ENCODE measurements at places on chromosomes 4 and X.

DNA sequence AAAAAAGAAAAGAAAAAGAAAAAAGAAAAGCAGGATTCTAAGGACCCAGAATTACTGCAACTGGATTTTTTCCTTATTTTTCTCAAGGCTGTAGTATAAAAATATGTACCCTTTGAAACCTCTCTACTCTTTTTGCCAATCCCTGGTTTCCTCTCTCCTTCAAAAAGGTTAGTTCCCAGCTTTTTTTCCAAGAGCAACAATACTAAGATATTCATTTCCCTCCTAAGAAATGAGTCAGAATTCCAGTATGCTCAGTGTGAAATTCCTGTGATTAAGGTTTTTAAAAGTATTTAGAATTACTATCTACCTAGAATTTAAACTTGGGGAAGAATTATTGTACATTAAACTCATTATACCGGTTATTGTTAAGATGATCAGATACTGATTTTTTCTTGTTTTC is 22.0 kb downstream of the SMIM14 start:
- DNase-seq, result no peak

DNA sequence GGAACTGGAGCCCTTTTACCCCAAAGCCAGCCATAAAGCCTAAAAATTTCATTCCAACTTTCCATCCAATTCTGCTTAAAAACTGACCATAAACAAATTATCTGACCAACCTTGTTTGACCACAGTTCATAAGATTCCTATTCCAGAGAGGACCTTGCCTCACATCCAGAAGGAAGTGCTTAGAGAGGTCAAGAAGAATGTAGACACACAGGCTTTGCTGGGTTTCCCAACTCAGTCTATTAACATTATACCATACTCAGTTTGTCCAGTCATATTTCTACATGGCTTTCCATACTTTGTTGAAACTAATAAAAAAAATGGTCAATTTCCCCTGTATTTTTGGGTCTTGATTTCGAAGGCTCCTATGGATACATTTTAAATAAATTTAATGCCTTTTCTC is 1522.5 kb downstream of the ARAP2 start:
- no peak for DNase-seq

- DNase-seq, result no peak
These were observed 135.2 kb downstream of the EPHA5 start for GRCh38 chr4:65535113-65535512.

GRCh38 chrX:39823854-39824253 is 273.9 kb downstream of the BCOR start:
- DNase-seq, result no peak

DNA sequence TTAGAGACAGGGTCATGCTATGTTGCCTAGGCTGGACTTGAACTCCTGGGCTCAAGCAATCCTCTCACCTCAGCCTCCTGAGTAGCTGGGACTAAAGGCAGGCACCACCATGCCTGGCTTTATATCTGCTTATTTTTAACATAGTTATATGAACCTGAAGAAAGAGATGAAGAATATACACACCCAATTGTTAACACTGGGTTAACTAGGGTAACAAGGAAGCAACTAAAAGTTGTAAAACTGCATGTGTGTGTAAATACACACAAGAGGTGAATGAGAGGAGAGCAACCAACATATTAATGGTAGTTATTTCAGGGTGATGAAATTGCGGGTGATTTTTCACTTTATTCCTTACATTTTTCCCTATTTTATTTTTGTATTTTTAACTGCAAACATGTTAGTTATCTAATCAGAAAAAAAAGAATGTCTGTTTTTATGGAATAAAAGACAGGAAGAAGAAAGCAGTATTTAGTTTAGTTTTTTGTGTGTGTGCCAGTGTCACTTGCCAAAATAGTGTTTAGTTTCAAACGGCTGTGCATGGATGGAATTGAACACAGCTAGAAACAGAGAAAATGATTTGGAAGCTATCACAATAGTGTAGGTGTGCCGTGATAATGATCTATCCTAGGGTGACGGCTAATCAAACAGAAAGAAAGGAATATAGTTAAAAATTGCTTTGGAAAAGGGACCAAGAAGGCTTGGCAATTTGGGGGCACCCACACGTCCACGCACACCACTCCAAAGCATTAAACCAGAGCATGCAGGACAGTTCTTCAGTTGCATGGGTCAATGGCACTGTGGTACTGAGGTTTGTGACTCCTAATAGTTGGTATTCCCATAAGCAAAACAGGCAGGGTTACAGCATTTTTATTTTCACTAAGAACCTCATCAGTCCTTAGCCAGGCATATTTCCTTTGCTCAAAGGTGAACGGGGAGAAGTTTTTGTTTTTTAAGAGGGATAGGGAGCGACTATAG is 89.1 kb upstream of the KLHL13 start:
- no peak for DNase-seq

DNA sequence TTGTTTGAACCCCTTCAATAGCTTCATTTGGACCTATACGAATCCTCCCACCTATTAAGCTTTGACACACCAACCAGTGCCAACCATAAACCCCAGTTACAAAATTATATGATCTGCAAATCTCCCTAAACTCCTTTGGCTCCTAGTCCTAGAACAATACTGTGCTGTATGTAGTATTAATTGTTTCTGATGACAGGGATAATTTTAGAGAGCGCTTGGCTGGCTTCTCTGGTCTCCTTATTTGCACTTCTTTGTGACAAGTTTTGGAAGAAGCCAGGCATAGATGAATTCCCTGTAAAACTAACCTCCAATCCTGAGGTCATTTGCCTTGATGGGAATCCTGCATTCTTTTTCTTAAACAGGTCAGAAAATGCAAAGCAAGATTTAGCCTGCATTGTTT is 433.0 kb downstream of the PPARGC1A start:
- DNase-seq, result no peak

- DNase-seq, result no peak
These were observed 136.8 kb downstream of the C4orf33 start for GRCh38 chr4:129232589-129233337.

DNA sequence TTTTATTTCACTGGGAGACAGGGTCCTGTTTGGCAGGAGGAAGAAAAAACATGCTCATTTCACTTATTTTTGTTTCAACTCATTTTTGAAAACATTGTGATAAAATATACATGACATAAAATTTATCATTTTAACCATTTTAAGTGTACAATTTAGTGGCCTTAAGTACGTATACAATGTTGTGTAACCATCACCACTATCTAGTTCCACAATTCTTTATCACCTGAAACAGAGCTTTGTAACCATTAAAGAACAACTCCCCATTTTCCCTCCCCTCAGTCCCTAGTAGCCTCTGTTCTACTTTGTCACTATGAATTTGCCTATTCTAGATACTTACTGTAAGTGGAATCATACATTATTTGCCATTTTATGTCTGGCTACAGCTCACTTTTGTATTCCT is 143.8 kb downstream of the GPAT3 start:
- no peak for DNase-seq

DNA sequence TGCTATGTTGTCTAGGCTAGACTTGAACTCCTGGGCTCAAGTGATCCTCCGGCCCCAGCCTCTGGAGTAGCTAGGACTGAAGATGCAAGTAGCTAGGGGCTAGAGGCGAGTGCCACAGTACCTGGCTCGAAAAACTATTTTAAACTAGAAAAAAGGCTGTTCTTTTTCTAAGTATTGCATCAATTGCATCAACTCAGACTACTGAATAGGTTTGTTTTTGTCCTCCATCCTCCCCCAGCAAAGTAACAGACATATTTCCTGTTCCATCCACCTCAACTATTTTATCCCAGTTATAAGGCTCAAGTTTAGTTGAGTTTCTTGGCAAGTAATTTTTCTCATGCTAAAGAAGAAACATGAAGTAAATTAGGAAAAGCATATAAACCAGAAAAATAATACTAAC is 4.1 kb downstream of the SH3RF1 start:
- DNase-seq, result no peak

DNA sequence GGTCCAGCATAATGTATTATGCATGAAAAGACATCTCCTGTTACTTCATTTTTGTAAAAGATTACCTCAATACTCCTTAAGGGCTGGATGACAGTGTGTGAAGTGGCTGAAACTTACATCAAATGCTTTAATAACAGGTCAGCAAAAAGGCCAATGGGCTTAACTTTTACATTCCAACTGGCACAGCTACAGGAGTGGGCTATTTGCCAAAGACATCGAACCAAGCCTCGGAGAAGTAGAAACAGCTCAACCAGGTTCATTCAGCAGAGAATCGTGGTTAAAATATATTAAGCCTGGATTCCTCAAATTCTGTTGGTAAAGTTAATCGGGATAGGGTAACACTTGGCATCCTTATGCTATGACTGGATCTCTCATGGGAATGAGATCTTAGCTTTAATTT is 639.7 kb downstream of the TRIML1 start:
- no peak for DNase-seq

GRCh38 chrX:34656842-34657725 is at the start of gene TMEM47:
TMEM47 (minus strand) TSS chrX:34657285; CDS start chrX:34657029, 256 bp downstream.
- no peak for DNase-seq

DNA sequence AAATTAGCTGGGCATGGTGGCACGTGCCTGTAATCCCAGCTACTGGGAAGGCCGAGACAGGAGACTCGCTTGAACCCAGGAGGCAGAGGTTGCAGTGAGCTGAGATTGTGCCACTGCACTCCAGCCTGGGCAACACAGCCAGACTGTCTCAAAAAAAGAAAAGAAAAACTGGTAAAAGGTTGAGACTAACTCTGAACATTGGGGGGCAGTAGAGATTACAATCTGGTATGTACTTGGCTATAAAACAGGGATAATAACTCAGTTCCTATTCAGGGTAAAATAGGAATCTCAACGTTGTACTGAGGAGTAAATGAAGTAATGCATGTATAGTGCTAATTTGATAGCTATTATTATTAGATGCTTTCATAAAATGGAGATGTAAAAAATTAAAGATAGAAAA is 12.5 kb upstream of the KLF8 start:
- DNase-seq, result peak; percentile 11

- peak; percentile 54 for DNase-seq
These were observed 502.9 kb upstream of the PCDH10 start for GRCh38 chr4:132646186-132646585.

GRCh38 chr4:2484993-2485392 is 16.1 kb downstream of the RNF4 start:
- peak; percentile 83 for DNase-seq

- no peak for DNase-seq
These were observed 54.0 kb upstream of the PGRMC2 start for GRCh38 chr4:128341634-128342033.

DNA sequence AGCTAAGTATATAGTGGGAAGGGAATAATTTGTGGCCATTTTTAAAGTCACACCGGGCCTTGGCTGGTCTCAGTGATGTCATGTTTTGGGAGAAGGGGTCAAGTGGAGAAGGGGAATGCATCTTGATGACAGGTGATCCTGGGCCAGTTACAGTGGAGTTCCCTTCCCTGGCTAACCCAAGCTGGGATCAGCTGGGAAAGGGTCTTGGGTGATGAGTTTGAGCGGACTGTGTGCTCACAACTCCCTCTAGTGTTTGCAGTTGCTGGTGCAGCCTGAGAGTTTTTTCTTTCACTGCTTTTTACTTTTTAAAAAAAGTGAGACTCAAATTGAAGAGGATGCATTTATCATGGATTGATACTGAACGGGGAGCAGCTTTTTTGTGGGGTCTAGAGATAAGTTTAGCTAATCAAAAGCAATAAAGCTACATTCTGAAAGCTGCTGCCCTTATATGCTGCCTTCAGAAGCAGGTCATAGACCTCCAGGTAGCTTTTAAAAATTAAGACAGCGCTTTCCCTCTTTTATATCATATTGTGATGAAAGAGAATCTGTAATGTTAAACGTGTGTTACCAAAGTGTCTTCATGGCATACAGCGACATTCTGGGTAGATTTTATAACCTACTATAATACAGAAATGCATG is 164.7 kb downstream of the DCLK2 start:
- peak; percentile 19 for DNase-seq

DNA sequence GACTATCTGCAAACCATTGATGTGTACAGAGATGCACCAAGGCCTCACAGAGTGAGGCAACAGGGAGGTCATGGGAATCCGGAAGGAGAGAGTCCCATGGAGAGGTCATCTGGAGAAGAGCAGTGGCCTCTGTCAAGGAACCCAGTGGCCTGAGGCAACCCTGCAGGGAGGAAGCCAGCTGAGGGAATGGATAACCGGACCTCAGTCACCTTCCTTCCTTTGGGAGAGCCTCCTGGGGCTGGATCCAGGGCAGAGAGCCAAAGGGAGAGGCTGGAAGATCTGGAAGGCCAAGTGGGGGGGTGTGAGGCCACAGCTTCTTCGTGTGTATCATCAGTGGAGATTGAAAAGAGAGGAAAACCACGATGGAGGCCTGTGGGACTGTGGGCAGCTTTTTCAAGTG is 24.3 kb upstream of the CD38 start:
- DNase-seq, result no peak

- no peak for DNase-seq
These were observed 183.1 kb upstream of the TTC29 start for GRCh38 chr4:147128787-147129186.

- DNase-seq, result no peak
These were observed 94.3 kb downstream of the TEX13A start for GRCh38 chrX:105126201-105126600.

DNA sequence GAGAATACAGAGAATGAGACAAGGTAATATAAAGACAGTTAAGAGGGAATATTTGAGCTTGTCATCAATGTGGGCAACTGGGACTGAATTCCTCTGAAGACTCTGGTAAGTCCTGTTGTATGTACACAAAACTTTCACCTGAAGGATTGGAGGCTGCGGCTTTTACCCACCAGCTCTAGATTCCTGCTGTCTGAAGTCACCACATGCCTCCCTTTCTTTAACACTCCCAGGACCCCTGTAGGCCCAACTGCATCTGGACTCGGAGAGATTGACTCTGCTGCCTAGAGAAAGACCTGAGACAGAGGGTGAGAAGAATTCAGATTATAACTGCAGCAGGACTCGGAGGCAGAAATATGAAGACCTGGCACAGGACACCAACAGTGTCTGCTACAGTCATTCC is 1048.0 kb downstream of the PDHA2 start:
- no peak for DNase-seq

DNA sequence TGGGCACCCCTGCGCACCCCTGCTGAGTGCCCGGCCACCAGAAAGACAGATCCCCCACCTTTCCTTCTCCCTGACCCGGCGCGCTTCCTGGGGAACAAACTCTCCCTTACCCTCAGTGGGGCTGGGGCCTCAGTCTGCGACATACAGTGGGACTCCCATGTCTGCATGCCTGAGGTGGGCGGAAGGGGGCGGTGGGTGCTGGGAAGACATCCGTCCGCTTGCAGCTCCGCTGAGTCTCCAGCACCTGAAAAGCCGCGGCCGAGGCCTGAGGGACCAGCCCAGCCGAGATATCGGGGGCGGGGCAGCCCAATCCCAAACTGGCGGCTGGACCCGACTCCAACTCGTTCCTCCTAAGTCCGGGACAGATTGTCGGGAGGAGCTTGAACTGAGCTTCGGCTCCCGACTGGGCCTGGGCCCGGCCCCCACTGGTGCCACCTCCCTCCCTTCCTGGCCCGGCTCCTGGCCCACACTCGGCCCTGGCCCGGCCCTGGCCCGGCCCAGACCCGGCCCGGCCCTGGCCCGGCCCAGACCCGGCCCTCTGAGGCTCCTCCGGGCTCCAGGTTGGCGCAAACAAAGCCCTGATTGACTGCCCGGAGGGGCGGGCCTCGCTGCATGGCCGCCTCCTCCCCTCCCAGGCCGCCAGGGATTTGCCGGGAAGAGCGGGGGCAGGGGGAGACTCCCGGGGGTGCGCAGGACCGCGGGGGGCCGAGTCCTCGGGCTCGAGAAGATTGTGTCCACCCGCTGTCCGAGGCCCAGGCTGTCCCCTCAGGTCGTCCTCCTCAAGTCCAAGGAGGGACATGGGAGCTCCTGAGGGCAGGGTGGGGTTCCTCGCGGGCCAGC is 877 bp upstream of the SLC16A2 start:
- no peak for DNase-seq

GRCh38 chr4:5661237-5661636 is 47.1 kb downstream of the EVC2 start:
- DNase-seq, result no peak

Data from MM.1S (cell line).